IPS-NIHi11 (cell line): ENCODE measurements at places on chromosomes 4 and X.

- no peak for DNase-seq
Observed at GRCh38 chr4:153728660-153729059, 31.2 kb downstream of the RNF175 start.

- DNase-seq, result no peak
Observed at GRCh38 chr4:66284991-66285451, 614.7 kb upstream of the EPHA5 start.

DNA sequence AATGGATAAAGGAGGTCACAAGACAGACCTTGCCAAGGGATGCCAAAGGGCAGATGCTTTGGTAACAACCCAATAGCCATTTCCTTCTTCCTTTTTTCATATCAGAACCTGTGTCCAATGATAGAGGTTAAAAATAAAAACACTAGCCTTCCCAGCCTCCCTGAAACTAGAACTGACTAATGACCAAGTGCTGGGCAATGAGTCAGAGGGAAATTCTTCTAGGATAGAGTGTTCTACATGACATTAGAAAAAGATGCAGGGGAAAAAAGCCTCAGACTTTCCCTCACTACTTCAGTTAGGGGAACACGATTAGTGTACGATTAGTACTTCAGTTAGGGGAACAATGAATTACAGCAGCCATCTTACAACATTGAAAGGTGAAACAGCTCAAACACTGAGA lies 29.3 kb upstream of the FAM47C start:
- DNase-seq, result no peak

GRCh38 chr4:55851885-55852284 lies 1.6 kb upstream of the EXOC1 start:
- DNase-seq, result no peak

DNA sequence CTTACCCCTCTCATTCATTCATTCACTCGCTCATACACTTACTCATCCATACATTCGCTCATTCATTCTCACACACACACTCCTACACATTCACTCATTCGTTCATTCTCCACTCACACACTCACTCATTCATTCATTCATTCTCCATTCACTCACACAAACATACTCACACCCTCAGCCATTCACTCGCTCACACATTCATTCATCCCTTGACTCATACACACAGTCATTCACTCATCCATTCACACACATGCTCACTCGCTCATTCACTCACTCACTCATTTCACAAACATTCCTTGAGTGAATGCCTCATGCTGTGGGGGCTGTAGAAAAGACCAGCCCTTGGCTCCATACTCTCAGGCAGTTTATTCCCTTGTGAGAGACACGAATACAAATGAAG lies 151.1 kb upstream of the MAMLD1 start:
- no peak for DNase-seq
